ENCODE measurements at places on chromosomes 5 and 9. TPM values are rescaled to one million over a fixed set of nuclear protein-coding genes. Genes with fewer than 3 reads are reported as not detected.
A peak's percentile ranks its signal among the peaks of the same experiment; 100 is the strongest.

The ECM2 gene
- 12.7 TPM for total RNA-seq

The GABRP gene
- not detected for total RNA-seq

GRCh38 chr5:178331491-178331996 is 98.9 kb upstream of the PHYKPL start:
- no peak overlapping the region for H3K4me3 ChIP-seq
- H3K4me1 ChIP-seq, result no peaks in the 10 kb centered on the region
- no peaks in the 10 kb centered on the region for H3K36me3 ChIP-seq
- peak overlapping the region; percentile 85 for H3K27ac ChIP-seq
- DNase-seq, result peak; percentile 50

- peak within 1 kb of the TSS; percentile 92 for H3K27ac ChIP-seq
- H3K4me1 ChIP-seq, result peaks cover 44% of the 10 kb centered on the region
- H3K27me3 ChIP-seq, result no peaks in the 10 kb centered on the region
- peaks cover 5% of the 10 kb centered on the region for H3K36me3 ChIP-seq
- H3K4me3 ChIP-seq, result peak within 1 kb of the TSS; percentile 55
Observed at GRCh38 chr5:34007621-34008600, at the start of gene AMACR. Gene AMACR (minus strand): TSS chr5:34008050. CDS start chr5:34008019, 31 bp downstream.

- no peaks in the 10 kb centered on the region for H3K27me3 ChIP-seq
- no peak overlapping the region for H3K4me3 ChIP-seq
- DNase-seq, result no peak
- H3K4me1 ChIP-seq, result no peaks in the 10 kb centered on the region
Observed at GRCh38 chr5:9288234-9288633, 257.6 kb downstream of the SEMA5A start.

GRCh38 chr5:106699796-106700195 is 970.9 kb downstream of the EFNA5 start:
- no peaks in the 10 kb centered on the region for H3K36me3 ChIP-seq
- H3K4me3 ChIP-seq, result no peak overlapping the region
- no peaks in the 10 kb centered on the region for H3K27me3 ChIP-seq
- H3K4me1 ChIP-seq, result no peaks in the 10 kb centered on the region
- H3K27ac ChIP-seq, result no peak overlapping the region

DNA sequence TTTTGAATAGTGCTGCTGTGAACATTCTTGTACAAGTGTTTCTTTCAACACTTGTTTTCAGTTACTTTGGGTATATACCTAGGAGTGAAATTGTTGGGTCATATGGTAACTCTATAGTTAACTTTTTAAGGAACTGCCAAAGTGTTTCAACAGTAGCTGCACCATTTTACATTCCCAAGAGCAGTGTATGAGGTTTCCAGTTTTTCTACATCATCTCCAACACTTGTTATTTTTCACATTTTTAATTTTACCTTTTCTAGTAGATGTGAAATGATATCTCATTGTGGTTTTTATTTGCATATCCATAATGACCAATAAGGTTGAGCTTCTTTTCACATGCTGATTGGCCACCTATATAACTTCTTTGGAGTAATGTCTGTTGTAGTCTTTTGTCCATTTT is 40.0 kb upstream of the FOXE1 start:
- H3K27me3 ChIP-seq, result no peaks in the 10 kb centered on the region
- no peak overlapping the region for H3K4me3 ChIP-seq
- H3K4me1 ChIP-seq, result no peaks in the 10 kb centered on the region
